Uterus (tissue), 4 donors: ENCODE measurements at places on chromosomes 6 and 20.
A peak's percentile ranks its signal among the peaks of the same experiment; 100 is the strongest.

DNA sequence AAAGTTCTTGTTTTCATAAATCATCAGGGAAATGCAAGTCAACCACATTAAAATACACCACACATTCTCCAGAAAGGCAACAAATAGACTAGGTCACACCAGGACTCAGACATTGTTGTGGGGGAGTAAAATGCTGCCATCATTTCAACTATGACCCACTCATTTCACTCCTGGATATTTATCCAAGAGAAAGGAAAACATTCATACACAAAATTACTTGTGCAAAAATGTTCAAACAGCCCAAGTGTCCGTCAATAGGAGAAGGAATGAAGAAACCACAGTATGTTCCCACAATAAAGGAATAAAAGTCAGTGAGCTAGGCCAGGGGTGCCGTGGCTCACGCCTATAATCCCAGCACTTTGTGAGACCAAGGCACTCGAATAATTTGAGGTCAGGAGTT lies 81.5 kb upstream of the QKI start:
- no peak overlapping the region for H3K4me3 ChIP-seq
- H3K27me3 ChIP-seq = no peaks in the 10 kb centered on the region
- no peaks in the 10 kb centered on the region for H3K4me1 ChIP-seq
- H3K27ac ChIP-seq = no peak overlapping the region

- no peak overlapping the region for H3K27ac ChIP-seq
- no peak overlapping the region for H3K4me3 ChIP-seq
- H3K4me1 ChIP-seq = no peaks in the 10 kb centered on the region
Observed at GRCh38 chr20:63295422-63295821, 2.4 kb downstream of the COL20A1 start.

DNA sequence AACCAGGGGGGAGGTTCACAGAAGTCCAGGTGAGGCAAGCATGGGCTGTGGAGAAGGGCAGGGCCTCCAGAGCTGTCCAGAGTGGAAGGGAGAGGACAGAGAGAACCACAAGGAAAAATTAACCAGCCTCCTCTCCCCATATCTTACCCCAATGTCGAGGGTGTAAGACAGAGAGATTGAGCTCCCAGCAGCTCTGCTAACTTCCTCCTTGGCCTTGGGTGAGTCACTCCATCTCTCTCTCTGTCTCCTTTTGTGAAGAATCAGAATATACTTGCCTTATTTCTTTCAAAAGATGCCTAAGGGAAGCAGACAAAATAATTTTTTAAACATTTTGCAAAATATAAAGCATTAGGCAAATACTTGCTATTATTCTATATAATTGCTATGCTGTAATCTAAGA lies 58.3 kb upstream of the IYD start:
- H3K4me1 ChIP-seq = no peaks in the 10 kb centered on the region
- H3K36me3 ChIP-seq = no peaks in the 10 kb centered on the region
- H3K4me3 ChIP-seq = no peak overlapping the region
- no peak overlapping the region for H3K27ac ChIP-seq
- no peaks in the 10 kb centered on the region for H3K27me3 ChIP-seq
- no peak for DNase-seq

DNA sequence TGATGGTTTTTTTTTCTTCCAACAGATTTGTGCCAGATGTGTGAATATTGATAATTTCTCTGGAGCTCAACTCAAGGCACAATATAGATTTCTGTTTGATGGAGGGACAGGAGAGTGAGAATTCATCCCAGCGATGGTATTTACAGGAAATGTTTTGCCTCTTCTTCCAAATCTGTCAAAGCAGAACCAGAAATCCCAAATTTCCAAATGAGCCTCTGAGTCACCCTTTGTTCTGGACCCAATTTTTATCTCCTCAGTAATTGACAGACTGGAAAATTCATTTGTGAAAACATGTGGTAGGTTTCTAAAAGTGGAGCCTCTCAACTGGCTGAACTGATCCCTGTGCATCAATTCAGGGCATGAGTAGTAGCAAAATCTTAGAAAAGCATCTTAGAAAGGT lies 223.2 kb upstream of the TSHZ2 start:
- no peak overlapping the region for H3K4me3 ChIP-seq
- no peaks in the 10 kb centered on the region for H3K36me3 ChIP-seq
- H3K27ac ChIP-seq = peak overlapping the region; percentile 17
- no peaks in the 10 kb centered on the region for H3K27me3 ChIP-seq
- H3K4me1 ChIP-seq = no peaks in the 10 kb centered on the region

- H3K4me3 ChIP-seq = no peak overlapping the region
- H3K27me3 ChIP-seq = no peaks in the 10 kb centered on the region
- no peak for DNase-seq
- H3K36me3 ChIP-seq = no peaks in the 10 kb centered on the region
- no peak overlapping the region for H3K27ac ChIP-seq
Observed at GRCh38 chr6:69339163-69339550, 457.7 kb downstream of the LMBRD1 start.

DNA sequence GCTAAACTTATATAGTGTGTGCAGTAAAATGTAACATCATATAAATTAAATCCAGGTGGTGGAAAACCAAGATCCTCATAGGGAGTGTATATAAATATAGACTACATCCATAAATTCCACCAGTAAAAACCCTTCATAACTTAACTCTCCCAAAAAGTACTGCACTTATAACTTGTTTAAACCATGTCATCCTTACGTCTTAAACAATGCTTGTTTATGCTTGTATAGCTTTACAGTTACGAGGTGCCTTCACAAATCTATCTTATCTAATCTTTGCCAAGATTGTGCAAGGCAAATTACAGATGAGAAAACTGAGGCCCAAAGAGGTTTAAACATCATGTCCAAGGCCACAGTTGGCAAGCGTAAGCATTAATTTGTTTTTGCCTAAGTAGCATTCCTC lies 71.3 kb downstream of the BCAS1 start:
- DNase-seq = no peak
- no peaks in the 10 kb centered on the region for H3K36me3 ChIP-seq
- H3K27ac ChIP-seq = no peak overlapping the region
- no peak overlapping the region for H3K4me3 ChIP-seq

- H3K4me1 ChIP-seq = no peaks in the 10 kb centered on the region
- H3K27ac ChIP-seq = no peak overlapping the region
- no peak overlapping the region for H3K4me3 ChIP-seq
- H3K27me3 ChIP-seq = no peaks in the 10 kb centered on the region
- no peaks in the 10 kb centered on the region for H3K36me3 ChIP-seq
Observed at GRCh38 chr6:20839630-20840029, 305.4 kb downstream of the CDKAL1 start.

GRCh38 chr6:79263359-79263758 lies 28.9 kb upstream of the HMGN3 start:
- DNase-seq = no peak
- H3K27me3 ChIP-seq = no peaks in the 10 kb centered on the region
- H3K4me1 ChIP-seq = no peaks in the 10 kb centered on the region
- no peak overlapping the region for H3K4me3 ChIP-seq

DNA sequence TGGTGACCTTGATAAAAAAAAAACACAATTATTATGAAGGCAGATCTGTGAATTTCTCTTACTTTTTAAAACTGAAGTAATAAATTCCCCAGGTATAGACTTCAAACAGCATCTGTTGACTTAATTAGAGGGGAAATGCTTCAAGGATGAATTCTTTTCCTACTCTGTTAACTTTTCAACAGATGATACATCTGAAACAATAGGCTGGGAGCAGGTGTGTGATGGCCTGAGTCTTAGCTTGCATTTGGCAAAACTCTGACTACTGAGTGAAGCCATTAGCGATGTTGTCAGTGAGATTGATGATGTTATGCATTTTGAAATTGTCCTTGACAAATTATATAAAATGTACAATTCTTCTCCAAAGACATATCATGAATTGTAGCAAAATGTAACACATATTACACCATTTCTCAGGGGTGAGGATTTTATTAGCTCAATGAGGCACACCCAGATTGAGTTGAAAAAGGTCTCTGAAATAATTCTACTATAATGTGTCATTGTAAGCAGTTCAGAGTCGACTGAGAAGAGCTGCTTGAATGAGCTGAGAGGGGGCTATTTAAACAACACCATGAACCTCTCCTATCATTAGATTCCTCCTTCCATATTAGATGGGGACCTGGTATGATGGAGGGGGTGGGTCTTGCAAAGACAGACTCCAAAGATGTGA lies 39.6 kb upstream of the OGFRL1 start:
- no peak for DNase-seq
- H3K27ac ChIP-seq = no peak overlapping the region

GRCh38 chr6:20129290-20130088 lies 82.8 kb downstream of the MBOAT1 start:
- no peak for DNase-seq
- peaks cover 4% of the 10 kb centered on the region for H3K4me1 ChIP-seq
- no peaks in the 10 kb centered on the region for H3K36me3 ChIP-seq
- H3K27ac ChIP-seq = peak overlapping the region; percentile 80
- no peaks in the 10 kb centered on the region for H3K27me3 ChIP-seq
- no peak overlapping the region for H3K4me3 ChIP-seq
